ENCODE measurements at places on chromosomes 16 and 17.

DNA sequence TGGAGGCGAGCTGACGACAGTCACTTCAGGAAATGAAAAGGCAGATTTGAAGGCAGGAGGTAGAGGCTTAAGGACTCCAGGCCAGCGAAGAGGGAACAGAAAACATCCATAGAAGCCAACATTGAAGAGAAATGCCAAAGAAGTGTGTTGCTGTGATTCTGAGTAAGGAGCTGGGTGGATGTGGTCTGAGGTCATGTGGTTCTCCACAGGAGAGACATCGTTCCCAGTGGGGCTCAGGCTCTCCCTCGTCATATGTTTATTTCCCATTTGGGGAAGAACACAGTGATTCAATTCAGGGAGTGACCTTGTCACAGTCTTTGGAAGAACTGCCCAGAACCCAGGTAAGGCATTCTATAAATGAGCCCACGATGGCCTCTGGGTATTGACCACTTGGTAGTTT, 6.6 kb upstream of the PMP22 start:
- no peak for DNase-seq

GRCh38 chr17:3740611-3741073, 16.9 kb downstream of the HASPIN start:
- peak; percentile 67 for DNase-seq

- DNase-seq, result peak; percentile 60
Observed at GRCh38 chr17:794876-795275, 12.7 kb downstream of the MRM3 start.

DNA sequence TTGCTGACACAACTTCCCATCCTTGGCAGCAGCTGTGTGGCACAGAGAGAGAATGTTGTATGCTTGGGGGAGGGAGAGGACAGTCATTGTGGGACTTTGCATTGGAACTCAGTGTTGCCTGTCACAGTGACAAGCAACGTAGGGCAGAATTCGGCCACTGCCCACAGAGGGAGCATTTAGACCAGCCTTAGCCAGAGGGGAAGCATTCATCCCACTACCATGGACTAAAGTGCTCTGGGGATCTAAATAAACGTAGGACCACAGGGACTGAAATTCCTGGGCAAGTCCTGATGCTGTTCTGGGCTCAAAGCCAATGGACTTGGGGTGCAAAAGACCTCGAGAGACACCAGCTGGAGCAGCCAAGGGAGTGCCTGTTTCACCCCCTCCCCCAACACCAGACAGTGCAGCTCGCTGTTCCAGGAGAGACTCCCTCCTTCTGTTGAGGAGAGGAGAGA, 44.9 kb downstream of the ABCA8 start:
- DNase-seq, result no peak

DNA sequence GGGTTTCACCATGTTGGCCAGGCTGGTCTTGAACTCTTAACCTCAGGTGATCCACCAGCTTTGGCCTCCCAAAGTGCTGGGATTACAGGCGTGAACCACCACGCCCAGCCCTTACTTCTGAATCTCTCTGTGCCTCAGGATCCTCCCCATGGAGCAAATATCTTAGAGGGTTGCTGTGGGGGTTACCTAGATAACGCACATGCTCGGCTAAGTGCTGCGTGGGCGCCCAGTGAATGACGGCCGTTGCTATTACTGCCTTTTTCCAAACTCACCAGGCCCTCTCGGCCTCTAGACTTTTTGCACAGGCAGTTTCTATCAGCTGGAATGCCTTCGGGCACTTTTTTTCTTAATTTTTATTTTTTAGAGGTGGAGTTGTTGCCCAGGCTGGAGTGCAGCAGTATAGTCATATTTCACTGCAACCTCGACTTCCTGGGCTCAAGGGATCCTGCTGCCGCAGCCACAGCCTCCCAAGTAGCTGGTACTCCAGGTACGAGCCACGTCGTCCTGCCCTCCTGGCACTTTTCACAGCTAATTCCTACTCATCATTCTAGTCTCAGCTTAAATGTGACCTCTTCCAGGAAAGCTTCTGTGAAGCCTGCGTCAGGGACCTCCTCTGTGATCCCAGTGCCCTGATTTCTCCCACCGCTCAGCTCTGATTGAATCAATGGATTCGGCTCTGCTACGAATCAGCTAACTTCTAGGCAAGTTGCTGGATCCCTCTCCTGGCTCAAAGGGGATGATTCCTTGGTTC, 8.6 kb downstream of the CCDC102A start:
- DNase-seq, result no peak

GRCh38 chr16:46737621-46738214, 10.4 kb downstream of the MYLK3 start:
- no peak for DNase-seq

DNA sequence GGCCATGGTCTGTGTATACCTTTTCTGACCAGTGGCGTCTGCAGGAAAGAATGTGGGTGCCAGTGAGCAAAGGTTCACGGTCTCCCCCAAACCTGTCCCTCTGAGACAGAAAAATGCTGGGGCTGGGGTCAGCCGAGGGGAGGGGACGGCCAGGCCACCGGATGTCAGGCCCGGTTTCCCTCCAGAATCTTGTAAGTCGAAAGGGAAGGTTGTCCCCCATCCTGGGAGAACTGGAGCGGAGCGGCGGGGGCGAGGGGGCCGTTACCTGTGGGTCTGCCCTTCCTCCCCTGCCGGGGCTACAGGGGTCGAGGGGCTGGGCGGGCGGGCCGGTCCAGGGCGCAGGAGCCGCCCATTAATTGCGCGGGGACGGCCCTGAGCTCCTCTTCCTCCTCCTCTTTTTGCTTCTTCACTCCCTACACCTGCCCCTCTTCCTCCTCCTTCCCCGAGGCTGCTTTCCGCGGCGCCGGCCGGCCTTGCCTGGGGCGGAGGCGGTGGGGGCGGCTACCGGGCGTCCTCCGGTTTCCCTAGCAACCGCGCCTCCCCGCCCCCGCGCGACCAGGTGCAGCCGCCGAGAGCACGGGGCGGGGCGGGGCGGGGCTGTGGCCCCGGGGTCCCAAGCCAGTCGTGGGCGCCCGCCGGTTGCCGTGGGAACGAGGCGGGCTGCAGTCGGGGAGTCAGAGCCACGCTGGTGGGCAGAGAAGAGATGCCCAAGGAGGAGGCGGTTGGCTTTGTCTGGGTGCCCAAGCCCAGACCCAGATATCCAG, at the start of gene MARCHF10:
TSS of gene MARCHF10 (minus strand) at position 503 of the 764 bp plus-strand sequence. CDS start 6,579 bp downstream, outside the sequence.
- DNase-seq, result peak; percentile 55

- no peak for DNase-seq
Observed at GRCh38 chr16:72946474-72947194, 101.3 kb downstream of the ZFHX3 start.

DNA sequence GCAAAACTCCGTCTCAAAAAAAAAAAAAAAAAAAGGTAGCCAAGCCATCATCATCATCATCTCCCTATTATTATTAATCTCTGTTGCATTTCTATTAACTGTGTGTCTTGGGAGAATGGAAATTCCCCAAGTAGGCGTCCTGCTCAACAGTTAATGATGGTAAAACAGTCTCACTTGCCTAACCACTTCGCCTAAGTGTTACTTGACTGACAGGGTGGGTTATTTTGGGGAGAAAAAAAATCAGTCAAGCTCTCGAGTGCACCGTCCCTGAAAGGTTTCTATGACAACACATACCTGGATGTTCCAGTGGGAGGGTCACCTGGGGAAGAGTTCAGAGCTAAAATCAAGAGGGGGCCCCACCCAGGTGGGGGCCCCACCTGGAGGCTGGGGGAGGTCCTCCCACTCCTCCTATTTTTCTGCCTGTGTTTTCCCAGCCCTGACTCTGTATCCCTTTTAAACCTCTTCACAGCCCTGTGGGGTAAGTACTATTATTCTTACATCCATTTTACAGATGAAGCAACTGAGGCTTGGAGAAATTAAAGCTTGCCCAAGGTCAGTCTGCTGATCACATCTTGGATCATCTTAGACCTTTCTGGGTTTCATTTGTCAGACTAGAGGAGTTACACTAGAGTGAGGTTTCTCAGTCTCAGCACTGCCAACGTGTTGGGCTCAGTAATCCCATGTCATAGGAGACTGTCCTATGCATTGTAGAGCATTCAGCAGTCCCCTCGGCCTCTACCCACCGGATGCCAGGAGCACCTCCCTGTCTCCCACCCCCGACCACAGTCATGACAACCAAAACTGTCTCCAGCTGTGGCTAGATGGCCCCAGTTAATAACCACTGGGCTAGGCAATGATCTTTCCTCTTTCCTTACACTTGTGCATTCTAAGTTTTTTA, 11.0 kb upstream of the ABAT start:
- no peak for DNase-seq

DNA sequence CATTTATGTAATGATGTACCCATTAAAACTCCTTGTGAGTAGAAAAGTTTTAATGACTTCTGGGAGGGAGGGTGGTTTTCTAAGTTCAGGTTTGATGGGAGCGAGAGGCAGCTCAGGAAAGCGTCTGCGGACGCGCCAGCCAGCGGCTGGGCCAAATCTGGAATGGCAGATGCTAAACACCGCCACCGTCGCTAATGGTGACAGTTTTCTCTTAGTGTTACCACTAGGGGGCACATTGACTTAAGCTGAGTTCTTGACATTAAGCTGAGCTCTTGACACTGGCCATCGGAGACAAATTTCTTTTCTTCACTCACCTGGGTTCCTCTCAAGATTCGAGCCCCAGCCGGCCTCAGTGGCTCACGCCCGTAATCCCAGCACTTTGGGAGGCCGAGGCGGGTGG, 6.7 kb downstream of the TRPV1 start:
- DNase-seq, result peak; percentile 64

- DNase-seq, result peak; percentile 68
Observed at GRCh38 chr16:58487566-58488351, 12.2 kb upstream of the NDRG4 start.

- peak; percentile 18 for DNase-seq
Observed at GRCh38 chr17:19386974-19387920, at the start of gene MFAP4. TSS of gene MFAP4 (minus strand) at chr17:19387190. CDS start at chr17:19387155, 35 bp downstream.

- no peak for DNase-seq
Observed at GRCh38 chr17:31583772-31584356, 192.4 kb downstream of the RAB11FIP4 start.

- DNase-seq, result no peak
Observed at GRCh38 chr17:44909681-44910144, 5.6 kb downstream of the GFAP start.

GRCh38 chr16:11395008-11395948, 50.0 kb downstream of the RMI2 start:
- DNase-seq, result no peak

- no peak for DNase-seq
Observed at GRCh38 chr17:74898376-74898946, 5.0 kb upstream of the FADS6 start.
